ENCODE measurements at places on chromosomes 7 and 10.
A peak's percentile ranks its signal among the peaks of the same experiment; 100 is the strongest.

GRCh38 chr10:29522061-29522855 lies 112.5 kb downstream of the SVIL start:
- no peak for DNase-seq

- DNase-seq: no peak
Observed at GRCh38 chr7:134301592-134301991, 15.1 kb downstream of the SLC35B4 start.

- DNase-seq: no peak
Observed at GRCh38 chr7:134548877-134549276, at the start of gene AKR1B15. Gene AKR1B15, plus strand, starts transcription at chr7:134549110. Its CDS starts 15,510 bp downstream, at chr7:134564620.

- no peak for DNase-seq
Observed at GRCh38 chr10:18264466-18265050, 124.3 kb downstream of the CACNB2 start.

DNA sequence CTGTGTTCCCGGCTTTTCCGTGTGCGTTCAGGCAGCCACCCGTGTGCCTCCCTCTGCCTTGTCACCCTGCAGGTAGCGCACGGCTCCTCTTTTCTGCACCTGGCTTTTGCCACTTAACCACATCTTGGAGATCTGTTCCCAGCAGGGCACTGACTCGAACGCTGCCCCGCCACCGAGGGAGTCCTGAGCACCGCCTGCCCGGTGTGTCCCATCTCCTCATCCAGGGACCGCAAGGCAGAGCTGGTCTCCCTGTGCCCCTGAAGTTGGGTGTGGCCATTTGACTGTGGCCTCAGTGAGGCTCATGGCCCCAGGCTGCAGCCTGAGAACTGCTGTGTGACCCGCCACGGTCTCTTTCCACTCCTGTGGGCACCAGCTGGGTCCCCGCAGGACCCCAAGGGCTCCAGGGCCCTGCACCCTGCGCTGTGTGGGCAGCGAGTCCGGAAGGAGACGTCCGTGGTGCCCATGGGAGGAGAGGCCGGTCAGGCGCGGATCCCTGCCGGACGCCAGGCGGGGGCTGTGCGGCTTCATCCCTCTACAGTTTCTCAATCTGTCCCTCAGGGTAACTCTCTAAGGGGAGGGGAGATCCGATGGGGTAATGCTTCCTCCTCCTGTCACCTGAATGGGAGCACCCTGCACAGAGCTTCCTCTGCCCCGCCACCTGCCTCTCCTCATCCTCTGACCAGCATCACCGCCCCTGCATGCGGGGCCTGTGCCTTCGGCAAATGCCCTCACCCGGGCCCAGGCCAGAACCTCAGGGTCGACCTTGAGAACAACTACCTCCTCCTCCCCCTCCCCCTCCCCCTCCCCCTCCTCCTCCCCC lies 1.8 kb upstream of the INTS1 start:
- no peak for DNase-seq

GRCh38 chr10:30531751-30532530 lies 97.6 kb downstream of the LYZL2 start:
- DNase-seq: no peak

DNA sequence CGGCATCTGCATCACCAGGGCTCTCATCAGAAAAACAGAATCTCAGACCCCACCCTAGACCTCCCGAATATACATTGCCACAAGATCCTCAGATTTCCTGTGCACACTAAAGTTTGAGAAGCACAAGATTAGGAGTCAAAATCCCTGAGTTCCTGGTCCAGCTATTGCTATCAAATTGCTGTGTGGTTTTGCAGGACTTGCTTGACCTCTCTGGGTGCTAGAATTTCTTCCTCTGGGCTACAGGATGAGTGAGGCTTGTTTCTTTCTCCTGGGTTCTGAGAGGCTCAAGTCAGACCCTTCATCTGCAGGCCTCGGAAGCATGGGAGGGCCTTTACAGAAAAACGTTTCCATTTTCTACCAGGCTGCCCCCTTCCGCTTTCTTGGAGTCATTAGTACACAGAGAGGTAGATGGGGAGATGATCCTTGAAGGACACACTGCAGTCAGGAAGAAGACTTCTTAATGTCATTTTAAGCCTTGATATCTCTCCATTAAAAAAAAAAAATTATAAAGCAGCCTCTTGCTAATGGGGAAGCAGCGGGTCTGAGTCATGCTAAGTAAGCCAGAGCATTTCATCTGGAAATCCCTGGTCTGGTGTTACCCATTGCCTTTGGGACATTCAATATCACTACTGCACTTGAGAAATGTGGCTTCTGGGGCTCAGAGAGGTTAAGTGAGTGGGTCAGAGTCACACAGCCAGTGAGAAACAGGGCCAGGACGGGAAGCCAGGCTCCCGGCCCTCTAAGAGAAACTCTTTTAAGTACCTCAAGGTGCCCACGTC lies 173.5 kb downstream of the KCNMA1 start:
- DNase-seq: no peak

DNA sequence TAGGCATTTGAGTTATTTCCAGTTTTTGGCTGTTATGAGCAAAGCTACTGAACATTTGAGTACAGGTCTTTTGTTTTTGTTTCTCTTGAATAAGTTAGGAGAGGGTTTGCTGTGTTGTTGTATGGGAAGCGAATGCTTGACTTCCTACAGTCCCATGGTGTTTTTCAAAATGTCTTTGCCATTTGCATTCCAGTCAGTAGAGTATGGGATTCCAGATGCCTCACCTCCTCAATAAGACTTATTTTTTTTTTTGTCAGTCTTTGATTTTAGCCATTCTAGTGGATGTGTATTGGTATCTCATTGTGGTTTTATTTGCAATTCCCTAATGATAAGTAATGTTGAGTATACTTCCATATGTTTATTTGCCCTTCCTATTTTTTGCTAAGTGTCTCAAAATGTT lies 19.4 kb downstream of the CDK13 start:
- DNase-seq: no peak

DNA sequence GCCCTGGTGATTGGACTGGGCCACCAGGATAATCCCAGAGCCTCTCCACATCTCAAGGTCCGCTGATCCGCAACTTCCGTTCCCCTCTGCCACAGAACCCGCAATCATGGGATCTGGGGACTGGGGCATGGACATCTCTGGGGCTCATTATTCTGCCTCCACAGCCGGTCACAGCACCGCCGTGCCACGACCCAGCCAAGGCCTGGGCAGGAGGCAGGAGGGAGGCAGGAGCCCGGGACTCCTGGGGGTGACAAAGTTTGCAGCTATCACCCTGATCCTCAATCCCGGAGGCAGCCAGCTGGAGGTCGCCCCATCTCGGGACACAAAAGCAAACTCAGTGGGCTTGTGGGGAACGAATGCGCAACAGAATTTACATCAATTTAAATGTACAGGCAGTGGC lies 42.9 kb upstream of the TNRC18 start:
- DNase-seq: no peak

- DNase-seq: no peak
Observed at GRCh38 chr10:103550229-103550628, 56.7 kb downstream of the NEURL1 start.

- DNase-seq: no peak
Observed at GRCh38 chr10:31619531-31620061, 300.6 kb downstream of the ZEB1 start.

- no peak for DNase-seq
Observed at GRCh38 chr7:121954803-121955202, 81.8 kb downstream of the PTPRZ1 start.

DNA sequence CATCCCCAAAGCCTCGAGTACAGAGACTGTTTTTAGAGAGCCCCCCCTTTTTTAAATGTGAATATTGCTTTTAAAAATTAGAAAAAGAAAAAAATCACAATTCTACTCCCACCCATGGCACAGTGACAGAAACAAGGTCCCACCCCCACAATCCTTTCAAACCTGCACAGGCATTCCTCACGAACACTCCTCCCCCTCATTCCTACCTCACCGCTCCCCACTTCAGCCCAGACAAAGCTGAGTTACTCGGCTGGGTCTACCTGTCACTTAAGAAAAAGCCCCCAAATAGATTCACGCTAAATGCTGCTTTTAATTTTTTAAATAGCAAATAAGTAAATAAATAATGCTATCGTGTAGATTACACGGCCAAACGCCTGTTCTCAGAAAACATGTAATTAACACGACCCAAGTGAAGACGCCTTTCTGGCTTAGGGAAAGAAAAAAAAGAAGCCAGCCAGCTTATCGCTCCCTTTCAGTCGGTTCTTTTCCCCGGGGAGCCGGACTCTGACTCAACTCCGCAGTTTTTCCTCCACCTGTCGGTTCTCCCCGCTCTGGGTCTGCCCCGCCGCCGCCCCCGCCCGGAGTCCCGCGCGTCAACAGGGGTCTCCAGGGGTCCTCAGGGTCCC lies 739 bp downstream of the MPP7 start:
- no peak for DNase-seq

DNA sequence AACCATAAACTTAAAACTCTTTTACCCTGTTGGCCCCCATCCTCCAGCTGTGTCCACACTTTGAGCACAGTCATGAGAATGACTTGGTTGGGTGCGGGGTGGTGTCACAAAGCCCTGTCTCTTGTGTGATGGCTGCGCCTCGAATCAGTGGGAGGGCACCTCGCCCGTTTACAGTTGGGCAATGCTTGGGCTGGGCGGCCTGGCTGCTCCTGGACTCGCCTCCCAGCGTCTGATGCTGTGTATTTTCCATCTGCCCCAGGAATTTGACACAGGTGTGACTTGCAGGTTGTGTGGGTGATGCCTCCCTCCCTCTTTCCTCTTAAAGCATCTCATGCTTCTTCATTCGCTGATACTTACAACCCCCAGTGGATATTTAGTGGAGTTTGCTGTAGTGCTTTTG lies 33.7 kb downstream of the CHST12 start:
- no peak for DNase-seq

GRCh38 chr7:34163956-34164355 lies 258.6 kb downstream of the BMPER start:
- DNase-seq: no peak

DNA sequence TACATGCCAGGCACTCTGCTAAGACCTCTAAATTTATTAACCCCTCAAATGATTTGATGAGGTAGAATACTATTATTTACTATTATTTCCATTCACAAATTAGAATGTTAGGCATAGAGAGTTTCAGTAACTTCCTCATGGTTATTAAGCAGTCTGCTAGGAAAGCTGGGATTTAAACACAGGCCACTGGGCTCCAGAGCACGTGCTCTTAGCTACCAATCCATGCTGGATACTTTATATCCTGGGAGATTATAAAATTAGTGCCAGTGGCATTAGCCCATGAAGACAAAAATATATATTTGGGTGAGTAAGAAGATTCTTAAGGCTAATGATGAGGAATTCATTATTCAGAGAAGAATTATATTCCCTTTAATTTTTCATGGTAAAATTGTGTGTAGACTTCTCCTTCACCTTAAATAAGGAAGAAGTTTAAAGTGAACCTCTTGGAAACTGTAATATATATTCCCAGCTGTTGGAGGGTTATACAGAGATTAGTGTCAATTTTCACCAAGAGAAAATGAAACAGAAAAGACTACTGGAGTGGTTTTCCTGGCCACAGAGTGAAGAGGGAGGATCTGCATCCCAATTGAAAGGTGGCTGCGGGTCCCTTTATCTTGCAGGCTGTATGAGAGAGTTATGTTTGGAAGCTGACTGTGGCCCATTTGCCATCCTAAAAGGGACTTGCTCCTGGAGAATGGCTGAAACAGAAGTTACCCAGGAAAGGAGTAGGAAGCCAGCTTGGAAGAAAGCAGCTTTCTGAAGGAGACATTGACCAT lies 334.3 kb upstream of the TEX47 start:
- DNase-seq: no peak

- DNase-seq: no peak
Observed at GRCh38 chr10:111186358-111186757, 109.5 kb downstream of the ADRA2A start.

- DNase-seq: peak; percentile 55
Observed at GRCh38 chr10:5945561-5946418, 31.6 kb downstream of the IL15RA start.

DNA sequence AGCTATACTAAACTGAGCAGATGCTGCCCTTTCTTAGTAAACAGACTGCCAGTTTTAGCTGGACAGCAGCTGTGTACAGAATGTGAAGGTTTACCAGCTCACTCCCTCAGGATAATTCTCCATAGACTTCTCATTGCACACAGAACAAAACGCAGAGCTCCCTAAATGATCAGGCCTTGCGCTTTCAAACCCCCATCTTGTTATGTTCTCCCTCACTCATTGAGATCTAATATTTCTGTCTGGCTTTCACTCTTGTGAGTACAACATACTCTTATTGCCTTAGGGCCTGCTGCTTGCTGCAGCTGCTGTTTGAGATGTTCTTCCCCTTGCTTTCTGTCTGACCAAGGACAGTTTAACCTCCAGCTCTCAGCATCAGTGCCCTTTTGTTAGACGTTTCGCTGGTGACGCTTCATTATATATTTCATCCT lies 17.3 kb downstream of the VWDE start:
- no peak for DNase-seq

GRCh38 chr10:1546431-1547110 lies 190.8 kb downstream of the ADARB2 start:
- DNase-seq: no peak

DNA sequence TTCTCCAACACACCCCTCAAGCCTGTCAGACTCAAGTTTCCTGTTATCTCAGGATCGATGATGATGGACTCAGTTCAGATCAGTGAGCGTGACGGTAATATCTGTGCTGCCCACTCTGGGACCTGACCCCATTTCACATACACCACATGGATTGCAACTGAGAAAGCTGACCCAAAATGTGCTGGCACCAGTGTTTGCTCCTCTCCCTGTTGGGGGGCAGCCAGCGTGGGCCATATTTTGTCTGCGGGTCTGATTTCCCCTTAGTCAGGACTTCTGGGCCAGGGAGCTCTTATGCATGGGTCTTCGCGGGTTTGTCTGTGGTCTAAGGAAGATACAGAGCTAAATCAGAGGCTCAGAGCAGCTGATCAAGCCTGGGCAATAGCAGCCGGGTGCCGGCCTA lies 42.6 kb upstream of the TRIM8 start:
- DNase-seq: no peak

DNA sequence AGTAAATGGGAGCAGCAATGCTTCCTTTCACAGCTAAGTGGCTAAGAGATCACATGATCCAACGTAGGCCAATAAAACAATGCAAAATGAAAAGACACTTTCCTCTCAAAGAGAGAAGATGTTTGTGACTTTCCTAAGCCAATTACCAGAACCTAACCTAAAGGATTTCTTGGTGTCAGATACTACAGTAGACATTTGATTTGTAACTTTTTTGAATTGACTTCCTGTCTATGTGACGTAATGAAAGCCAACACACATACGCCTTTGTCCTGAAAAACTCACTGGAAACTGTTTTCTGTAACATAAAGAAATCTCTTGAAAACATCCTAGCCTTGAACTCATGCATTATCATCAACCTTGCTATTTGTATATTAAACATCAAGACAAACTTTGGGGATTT lies 417.1 kb downstream of the GPAM start:
- DNase-seq: no peak

DNA sequence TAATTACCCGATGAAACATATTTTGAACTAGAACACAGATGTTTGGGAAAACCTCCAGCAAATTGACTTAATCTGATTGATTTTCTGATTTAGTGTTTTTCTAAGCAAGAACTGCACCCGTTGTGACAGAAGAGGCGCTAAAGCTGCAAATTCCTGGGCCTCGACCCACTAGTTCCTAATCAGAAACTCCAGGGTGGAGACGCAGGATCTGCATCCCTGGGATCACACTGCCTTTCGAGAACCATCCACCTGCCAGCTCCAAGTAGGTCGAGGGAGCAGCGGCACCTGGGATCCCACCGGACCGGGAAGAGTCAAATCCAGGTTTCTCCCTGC lies 136.8 kb upstream of the CDCA7L start:
- DNase-seq: no peak

All from left lobe of liver (tissue), 2 donors.